Hypothalamus (tissue), 51 donors: ENCODE measurements at places on chromosomes 16 and 17.

- DNase-seq: no peak
Measured at GRCh38 chr17:968812-969730, 10.5 kb downstream of the NXN start.

- no peak for DNase-seq
Measured at GRCh38 chr16:78175287-78175686, 75.8 kb downstream of the WWOX start.

DNA sequence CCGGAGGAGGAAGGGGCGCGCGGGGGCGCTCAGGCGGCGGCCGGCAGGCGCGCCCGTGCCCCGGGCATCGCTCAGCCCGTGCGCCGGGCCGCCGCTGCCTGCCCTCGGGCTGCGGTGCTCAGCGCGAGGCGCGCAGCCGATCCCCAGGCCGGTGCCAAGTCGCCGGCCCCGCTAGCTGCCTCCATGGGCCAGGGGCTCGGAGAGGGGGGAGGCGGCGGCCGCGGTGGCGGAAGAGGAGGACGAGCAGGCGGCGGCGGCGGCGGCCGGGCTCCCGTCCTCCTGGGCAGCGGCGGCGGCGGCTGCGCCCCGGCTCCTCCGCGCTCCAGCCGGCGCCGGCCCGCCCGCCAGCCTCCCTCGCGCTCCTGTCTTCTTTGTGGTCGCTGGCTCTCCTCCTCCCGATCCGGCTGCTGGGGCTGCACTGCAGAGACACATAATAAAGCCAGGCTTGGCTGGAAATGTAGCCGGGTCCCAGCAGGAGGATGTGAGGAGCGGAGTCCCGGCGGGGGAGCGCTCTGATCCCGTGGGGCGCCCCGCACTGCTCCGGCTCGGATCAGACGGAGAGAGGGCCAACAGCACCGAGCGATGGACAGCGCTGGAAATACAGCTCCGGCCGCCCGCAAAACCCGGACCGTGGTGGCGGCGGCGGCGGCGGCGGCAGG lies 889 bp upstream of the ZNF423 start:
- DNase-seq: peak; percentile 65

DNA sequence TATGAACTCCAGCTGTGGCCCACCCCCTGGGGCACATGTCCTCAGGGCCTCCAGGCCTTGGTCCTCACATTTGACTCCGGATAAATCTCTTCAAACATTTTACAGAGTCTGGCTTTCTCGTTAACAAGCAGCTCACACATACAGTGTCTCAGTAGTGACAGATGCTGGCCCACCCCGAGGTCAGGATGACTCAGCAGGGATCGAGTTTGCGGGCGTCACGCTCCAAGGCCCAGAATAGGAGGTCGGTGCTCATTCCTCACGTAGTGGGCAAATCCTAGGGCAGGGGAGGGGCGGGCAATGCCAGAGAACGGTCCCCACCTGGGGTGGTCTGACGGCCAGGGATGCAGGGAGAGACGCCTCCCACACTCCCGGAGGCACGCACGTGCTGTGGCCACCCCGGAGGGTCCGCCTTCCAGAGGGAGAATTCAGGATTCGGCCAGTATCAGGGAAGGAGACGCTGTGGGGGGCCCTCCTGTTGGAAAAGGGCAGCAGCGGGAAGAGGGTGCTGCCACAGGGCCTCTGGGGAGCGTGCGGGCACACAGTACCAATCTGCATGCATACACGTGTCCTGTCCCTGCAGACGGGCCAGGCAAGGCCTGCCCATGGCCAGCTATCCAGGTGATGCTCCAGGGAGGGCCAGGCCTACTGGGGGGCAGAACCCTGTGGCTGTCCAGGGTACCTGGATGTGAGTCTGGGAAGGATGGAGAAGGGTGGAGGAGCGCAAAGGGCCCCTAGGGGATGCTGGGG lies 8.6 kb downstream of the SLC7A5 start:
- DNase-seq: no peak

DNA sequence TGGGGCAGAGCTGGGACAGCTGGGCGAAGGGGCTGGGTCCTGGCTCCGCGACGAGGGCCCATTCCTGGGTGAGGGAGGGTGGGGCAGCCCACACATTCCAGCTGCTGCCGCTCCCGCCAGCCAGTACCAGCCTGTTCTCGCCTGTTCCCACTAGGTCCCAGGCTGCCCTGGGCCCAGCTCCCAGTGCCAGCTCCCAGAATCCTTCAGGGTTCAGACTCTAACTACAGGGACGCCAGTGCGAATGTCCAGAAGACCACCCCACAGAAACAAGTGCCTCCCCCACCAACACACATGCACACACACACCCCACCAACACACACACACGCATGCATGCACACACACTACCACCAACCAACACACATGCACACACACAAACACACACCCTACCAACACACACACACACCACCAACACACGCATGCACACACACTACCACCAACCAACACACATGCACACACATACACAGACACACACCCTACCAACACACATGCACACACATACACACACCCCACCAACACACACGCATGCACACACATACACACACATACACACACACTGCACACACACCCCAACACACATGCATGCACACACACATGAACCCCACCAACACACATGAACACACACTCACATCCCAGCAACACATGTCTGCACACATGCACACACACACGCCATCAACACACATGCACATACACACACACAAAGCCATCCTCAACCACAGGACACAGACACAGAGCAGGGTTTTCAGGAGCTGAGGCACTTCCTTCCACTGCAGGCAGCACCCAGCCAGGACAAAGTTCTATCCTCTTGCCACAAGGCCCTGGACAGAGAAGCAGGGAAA lies 27.5 kb upstream of the KRT17 start:
- DNase-seq: no peak

- no peak for DNase-seq
Measured at GRCh38 chr16:51149251-51149661, 1.8 kb downstream of the SALL1 start.

DNA sequence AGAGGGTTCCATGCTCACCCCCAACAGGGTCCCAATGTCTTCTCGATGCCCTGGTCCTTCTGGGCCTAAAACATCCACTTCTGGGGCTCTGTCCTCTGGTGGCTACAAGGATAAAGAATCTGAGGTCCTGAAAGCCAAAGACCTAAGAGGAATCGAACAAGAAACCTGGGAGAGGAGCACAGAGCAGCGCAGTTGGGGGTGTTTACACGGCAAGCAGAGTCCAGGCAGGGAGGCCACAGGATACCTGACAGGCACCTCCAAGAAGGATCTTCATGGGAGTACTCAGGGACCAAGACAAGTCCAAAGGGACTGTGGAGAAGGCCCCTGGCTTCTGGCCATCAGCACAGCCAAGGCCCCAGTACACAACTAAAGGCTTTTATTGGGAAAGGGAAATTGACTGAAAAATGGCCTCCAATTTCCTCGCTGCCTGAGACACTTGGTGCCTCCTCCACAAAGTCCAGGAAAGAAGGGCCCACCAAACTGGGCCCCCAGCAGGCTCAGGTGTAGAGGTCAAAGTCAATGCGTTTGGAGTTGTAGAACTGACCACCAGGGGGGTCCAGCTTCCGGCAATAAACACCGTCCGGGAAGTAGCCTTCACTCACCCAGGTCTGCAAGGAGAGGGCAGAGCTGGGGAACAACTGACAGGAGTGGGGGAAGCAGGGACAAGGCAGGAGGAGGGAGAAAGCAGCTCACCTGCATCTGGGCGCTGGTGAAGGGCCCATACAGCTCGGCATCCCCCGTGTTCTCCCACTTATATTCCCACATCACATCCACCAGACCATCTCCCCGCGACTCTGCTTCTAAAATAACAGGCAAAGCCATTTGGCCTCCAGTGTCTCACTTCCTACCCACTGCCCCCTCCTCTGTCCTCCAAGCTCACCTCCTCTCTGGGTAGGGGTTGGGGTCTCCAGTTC lies 2.4 kb downstream of the CD2BP2 start:
- no peak for DNase-seq

- no peak for DNase-seq
Measured at GRCh38 chr16:4613636-4614570, 785 bp downstream of the UBALD1 start.

DNA sequence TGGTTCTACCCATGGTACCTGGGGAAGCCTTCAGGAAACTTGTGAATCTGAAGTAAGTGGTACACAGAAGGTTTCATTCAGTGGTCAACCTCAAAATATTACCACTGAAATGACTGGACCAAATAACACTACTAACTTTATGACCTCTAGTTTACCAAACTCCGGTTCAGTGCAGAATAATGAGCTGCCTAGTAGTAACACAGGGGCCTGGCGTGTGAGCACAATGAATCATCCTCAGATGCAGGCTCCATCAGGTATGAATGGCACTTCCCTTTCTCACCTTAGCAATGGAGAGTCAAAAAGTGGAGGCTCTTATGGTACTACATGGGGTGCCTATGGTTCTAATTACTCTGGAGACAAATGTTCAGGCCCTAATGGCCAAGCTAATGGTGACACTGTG lies 55.9 kb upstream of the SLC5A11 start:
- no peak for DNase-seq

DNA sequence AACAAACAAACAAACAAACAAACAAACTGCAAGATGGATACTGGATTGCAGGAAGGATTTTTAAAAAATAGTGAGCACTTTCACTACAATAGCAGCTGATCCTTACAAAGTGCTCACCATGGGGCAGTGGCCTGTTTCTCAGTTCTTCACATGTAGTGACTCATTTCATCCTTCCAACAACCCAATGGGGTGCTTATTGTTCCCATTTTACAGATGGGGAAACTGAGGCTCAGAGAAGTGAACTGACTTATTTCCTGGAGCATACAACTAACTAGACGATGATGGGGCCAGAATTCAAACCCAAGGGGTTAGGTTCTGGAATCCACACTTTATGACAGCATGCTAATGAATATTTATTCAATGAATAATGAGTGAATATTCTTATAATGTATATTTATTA lies 61.2 kb downstream of the MYH11 start:
- DNase-seq: no peak

GRCh38 chr17:77160875-77161530 lies 20.2 kb downstream of the SEC14L1 start:
- DNase-seq: no peak

GRCh38 chr16:56700195-56700594 lies 17.9 kb downstream of the MT1X start:
- no peak for DNase-seq

- DNase-seq: no peak
Measured at GRCh38 chr17:77786740-77787505, 171.6 kb upstream of the TNRC6C start.

GRCh38 chr16:46621934-46622676 lies 926 bp upstream of the SHCBP1 start:
- DNase-seq: no peak

- no peak for DNase-seq
Measured at GRCh38 chr17:49708515-49709183, 885 bp upstream of the SLC35B1 start.

GRCh38 chr17:3658784-3659449 lies 9.5 kb downstream of the TAX1BP3 start:
- DNase-seq: no peak

DNA sequence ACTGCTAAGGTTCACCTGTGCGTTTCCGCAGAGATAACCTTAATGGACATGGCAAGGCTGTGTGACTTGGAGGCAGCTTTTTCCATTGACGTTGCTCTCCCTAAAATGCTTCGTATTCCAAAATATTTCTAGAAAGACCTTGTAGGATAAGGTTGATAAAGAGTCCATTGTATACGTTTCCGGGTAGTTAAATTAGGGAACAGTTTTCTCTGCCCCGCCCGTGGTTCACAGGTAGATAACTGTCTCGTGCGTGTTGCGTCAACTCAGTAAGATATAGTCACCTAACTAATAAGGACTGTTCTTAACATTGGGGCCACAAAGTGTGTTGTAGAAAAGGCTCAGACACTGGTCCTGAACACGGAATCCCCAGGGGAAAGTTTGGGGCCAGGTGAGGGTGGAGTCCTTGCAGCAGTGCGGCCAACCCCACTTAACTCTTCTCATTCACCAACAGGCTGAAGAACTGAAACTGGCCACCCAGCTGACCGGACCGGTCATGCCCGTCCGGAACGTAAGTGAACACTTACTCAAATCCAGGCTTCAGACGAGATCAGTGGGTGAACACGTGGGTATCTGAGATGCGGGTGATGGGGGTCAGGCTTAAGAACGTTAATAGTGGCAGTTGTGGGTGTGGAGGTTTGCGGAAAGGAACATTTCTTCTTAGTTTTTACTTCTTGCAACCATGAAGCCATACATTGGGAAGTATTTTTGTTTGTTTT lies 1.6 kb downstream of the RPL13 start:
- no peak for DNase-seq

- peak; percentile 58 for DNase-seq
Measured at GRCh38 chr17:8119581-8120519, 1.5 kb upstream of the ALOXE3 start.

DNA sequence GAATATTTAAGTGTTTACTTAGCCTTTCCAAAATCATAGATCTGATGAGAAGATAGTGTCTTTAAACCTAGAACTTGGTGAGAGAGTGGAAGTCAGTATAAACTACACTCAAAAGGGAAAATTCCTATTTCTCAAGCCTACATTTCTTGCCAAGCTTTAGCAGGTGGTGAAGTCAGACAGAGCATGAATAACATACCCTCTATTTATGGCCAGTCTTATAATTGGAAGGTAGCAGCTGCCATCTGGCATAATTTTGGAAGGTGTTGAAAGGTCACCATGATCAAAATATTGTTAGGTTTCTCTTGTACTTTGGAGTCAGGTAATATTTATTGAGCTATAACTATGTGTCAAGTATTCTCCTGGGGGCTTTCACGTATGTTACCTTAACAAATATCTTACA lies 729.3 kb upstream of the KIF2B start:
- no peak for DNase-seq

GRCh38 chr17:53560953-53561352 lies 261.8 kb upstream of the KIF2B start:
- DNase-seq: no peak

GRCh38 chr16:48276102-48276501 lies 28.8 kb upstream of the ABCC11 start:
- DNase-seq: peak; percentile 37

- DNase-seq: no peak
Measured at GRCh38 chr16:82701442-82701955, 74.7 kb downstream of the CDH13 start.

- DNase-seq: no peak
Measured at GRCh38 chr16:85856585-85856984, 42.4 kb upstream of the IRF8 start.

DNA sequence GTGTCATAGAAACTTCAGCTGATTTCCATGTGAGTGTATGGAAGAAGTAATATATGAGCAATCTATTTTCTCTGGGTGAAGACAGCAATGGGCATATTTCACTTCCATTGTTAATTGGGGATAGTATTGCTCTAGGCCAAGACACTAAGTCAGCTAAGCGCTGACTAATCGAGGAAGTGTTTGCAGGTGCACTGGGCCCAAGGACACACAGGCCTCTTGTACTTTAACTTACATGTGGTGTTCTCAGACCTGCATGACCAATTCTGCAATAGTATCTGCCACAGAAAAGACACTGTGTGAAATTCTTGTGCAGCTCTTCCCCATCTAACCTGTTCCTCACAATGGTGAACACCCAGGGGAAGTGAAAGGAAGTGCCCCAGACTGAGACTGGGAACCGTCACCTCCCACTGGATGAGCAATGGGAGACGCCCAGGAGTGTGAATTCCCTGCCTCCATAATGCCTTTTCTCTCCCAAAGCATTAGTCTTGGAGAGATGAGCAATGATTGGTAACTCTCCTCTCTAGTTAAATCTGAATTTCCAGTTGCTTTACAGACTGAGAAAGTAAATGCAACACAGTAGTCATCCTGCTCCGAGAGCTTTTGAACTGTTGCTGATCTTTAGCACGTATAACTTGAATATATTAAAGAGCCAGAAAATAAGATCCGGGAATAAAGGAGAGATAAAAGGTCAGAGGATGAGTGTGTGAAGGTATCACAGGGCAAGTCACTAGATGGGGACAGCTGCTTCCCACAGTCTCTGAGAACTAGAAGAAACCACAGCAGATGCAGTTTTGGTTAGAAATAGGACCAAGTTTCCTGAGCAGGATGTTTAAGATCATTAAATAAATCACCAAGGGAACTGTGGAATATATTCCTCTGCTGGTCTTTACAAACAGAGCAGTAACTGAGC lies 82.6 kb downstream of the CDK5R1 start:
- no peak for DNase-seq
